Liver (tissue), 10 donors: ENCODE measurements at places on chromosomes 13 and 19.

DNA sequence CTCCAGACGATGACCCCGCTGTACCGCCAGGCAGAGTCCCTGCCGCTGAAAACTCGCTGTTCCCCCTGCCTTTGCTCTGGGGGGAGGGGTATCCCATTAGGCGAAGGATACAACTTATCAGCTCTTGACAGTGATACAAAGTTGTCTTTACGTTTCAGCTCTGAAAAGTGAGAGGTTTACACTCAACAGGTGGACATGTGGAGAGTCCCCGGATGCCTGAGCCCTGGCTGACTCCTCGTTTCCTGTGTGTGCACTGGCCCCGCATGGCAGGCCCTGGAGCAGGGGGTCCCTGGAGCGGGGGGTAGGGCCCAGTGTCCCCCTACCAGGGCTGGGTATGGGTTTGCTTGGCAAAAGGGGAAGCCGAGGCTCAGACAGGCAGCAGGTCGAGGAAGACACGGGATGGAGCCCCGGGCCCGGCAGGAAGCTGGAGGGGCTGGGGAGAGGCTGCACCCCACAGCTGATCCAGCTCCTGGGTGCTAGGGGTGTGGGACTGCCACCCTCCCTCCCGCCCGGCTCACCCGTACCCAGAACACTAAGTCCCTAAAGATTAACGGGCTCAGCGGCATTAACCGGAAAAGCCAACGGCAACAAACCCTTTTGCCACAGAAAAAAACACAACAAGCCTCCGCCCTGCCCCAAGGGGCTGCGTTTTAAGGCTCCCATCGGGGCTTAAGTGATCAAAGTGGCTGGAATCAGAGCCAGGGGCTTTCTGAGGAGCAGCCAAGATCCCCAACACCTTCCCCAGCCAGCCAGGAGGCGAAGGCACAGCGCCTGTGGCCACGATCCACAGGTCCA lies 5.6 kb downstream of the TCF3 start:
- DNase-seq: no peak

DNA sequence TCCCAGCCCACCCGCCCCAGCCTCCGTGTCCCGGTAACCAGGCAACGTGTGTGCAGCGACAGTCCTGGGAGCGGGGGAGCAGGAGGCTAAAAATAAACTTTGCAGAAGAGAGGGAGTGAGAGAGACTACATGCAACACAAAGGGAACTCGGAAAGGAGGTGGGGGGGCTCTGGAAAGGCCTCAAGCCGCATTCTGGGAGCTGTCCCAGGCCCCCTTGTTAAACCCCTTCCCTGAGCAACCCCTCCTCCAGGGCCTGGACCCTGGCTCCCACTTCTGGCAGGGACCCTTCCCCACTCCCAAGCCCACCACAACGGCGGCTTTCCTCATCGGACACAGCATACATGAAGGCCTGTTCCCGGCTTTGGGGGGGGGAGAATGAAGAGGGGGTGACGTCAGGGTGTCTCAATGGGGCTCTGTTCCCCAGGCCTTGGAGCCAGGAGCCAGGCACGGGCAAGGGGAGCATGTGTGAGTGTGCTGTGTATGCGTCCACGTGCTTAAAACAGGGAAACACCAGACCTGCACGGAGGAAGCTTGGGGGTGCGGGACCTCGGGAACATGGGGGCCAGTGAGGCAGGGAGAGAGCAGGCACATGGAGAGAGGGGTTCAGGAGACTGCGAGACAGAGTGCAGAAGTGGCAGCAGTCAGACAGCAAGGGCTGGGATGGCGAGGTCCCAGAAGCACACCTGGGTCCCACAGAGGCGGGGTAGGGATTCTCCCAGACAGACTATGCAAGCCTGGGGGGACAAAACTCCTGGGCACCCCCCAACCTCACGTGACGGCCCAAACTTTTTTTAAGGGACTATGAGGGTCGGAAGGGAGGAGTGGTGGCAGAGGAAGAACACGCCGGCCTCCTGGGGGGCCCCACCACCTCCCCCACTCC lies 2.3 kb downstream of the ERF start:
- DNase-seq: no peak

DNA sequence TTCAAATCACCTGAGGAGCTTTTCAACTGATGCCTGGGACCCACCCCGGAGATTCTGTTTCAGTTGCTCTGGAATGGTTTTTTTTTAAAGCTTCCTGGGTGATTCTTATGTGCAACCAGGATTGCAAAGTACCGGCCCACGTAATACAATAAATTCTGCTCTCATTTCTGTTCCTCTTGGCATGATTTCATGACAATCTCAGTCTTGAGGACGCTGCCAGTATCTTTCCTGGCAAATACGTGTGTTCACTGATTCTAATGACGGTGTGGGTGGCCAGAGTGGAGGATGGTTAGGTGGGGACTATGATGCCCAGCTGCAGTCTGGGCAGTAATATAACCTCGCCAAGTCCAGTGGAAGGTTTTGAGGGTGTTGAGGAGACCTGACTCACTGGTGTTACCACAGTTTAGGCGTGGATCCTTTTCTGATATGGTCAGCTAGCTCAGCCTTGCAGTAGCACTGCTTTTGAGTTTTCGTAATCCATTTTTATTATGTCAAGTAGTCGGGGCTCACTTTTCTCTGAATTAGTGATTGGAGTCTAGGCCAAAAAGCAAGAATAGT lies 49.4 kb downstream of the FAM124A start:
- no peak for DNase-seq

DNA sequence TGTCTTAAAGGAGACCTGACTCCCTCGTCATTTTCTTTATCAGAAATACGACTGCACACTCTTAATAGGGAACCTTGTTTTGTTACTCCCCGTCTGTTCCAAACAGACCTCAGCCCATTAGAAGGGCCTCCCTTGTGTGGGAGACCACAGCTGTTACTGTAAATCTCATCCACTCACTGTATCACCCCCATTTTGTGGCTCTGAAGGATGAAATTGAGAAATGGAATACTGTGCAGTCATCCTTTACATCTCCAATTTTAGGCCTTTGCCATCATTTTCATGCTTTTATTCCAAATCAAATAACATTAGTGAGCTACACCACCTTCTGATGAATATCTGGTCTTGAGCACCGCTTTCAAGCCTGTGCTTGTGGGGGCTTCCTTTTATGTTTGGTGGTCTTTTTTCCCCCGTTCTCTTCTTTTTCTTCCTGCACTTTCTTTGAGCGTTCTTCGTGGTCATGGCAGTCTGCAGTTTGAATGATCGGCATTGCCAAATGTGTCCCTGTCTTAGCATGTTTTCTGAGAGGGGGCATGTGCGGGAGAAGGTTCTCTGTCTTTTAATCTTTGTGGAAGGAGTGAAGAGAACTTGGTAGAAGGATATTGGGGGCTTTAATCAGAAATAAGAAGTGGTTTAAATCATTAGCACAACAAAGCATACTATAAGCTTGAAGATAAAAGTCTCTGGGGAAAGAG lies 65.8 kb downstream of the GGACT start:
- no peak for DNase-seq

DNA sequence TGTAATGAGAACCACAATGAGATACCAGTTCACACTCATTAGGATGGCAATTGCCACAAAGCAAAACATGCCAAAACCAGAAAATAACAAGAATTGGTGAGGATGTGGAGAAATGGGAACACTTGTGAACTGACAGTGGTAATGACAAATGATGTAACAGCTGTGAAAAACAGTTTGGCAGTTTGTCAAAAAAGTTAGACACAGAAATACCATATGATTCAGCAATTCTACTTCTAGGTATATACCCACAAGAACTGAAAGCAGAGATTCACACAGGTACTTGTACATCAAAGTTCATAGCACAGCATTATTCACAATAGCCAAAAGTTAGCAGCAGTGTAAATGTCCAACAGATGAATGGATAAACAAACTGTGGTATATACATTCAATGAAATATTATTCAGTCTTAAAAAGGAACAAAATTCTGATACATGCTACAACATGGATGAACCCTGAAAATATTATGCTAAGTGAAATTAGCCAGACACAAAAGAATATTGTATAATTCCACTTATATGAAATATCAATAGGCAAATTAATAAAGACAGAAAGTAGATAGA lies 96.5 kb downstream of the UGGT2 start:
- no peak for DNase-seq

DNA sequence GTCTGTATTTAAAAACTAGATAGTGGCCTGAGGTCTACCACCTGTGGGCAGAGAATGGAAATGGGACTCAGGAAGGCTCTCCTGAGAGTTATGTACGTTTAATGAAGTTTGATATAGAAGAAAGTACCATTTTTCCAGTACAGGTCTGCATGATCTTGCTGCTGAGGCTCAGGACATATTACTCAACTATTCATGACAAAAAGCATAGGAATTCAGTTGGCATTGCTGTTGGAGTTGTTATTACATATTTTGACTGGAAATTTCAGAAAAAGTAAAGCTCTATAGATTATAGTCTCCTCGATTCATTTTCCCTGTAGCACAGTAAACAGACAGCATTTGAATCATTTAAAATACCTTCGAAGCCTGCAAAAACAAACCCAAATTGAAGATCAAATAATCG lies 469.8 kb downstream of the DCT start:
- DNase-seq: no peak
